Stimulated activated CD8-positive, alpha-beta memory T cell treated with anti-CD3 and anti-CD28 coated beads, Interleukin-7, amount 100 ng/mL, for 24 hours (primary cell): ENCODE measurements at places on chromosomes 2 and 18.

DNA sequence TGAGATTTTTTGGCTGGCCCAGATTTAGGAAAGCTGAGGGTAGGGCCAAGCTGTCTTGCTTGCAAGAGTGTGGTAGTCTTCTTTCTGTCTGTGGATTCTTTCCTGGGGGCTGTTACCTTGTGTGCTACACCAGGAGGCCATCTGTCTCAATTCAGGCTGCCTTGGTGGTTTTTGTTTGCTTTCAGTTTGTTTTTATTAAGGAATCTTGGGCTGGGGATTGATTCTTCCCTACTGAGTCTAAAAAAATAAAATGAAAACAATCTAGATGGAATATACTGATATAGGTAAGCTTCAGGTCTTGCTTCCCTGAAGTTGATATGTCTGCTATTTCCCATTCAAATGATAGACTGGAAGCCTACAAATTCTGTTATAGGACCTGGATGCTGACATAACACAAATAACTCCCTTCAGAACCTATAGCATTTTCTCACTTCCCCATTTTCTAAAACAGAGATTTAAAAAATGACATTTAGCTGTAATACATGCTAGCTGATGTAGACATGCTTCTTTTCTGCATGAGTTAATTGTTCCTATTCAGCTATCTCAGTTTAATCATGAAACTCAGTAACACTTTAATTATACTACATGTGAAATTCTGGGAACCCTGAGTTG, 5.3 kb downstream of the LHCGR start:
- DNase-seq = no peak

- DNase-seq = no peak
Observed at GRCh38 chr2:26989156-26989555, 18.7 kb downstream of the MAPRE3 start.

GRCh38 chr2:120018549-120018948, 5.7 kb downstream of the EPB41L5 start:
- DNase-seq = no peak

- DNase-seq = no peak
Observed at GRCh38 chr2:10266133-10266620, 36.5 kb upstream of the HPCAL1 start.

- DNase-seq = no peak
Observed at GRCh38 chr2:190841707-190842505, 38.7 kb upstream of the GLS start.

GRCh38 chr2:40394597-40394996, 57.3 kb downstream of the SLC8A1 start:
- DNase-seq = no peak

DNA sequence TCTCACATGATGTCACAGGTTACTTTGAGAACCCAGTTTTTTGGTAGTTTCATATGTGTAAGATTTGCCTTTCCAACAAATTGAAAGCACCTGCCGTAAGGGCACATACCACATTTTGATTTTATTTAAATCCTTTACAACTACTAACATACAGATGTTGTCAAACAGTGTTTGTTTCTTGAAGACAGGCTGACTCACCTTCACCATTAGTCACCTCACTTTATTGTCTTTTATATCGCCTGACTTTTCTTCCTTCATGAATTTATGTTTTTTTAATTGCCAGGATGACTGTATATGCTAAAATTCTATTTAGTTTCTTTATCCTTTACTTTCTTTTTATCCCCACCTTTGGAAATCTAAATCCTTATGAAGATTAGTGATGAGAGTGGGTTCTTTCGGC, 886.7 kb downstream of the SUCLG1 start:
- no peak for DNase-seq

- no peak for DNase-seq
Observed at GRCh38 chr18:28995319-28995718, 818.4 kb upstream of the CDH2 start.

GRCh38 chr2:201404699-201405280, 46.5 kb downstream of the TRAK2 start:
- DNase-seq = no peak

GRCh38 chr18:42048158-42048557, 93.1 kb downstream of the PIK3C3 start:
- no peak for DNase-seq

GRCh38 chr2:231604101-231604684, 11.5 kb downstream of the TEX44 start:
- DNase-seq = no peak

DNA sequence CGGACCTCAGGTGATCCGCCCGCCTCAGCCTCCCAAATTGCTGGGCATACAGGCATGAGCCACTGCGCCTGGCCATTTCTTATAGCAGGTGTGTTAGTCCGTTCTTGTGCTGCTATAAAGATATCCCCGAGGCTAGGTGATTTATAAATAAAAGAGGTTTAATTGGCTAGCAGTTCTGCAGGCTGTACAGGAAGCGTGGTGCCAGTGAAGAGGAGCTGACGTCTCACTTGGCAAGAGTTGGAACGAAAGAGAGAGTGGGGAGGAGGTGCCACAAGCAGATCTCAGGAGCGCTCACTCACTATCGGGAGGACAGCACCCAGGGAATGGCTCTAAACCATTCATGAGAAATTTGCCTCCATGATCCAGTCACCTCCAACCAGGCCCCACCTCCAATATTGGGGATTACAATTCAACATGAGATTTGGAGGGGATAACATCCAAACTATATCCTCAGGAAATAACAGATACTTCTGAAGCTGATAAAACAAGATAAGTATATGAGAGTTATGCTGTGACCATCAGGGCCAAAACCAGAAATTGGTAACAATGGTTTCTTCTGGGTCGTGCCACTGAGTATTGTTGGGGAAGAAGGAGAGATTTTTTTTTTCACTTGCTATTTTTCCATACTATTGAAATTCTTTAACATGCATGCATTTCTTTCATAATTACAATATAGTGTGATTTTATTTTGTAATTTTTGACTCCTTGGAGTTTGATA, 7.4 kb upstream of the RMC1 start:
- DNase-seq = no peak

GRCh38 chr18:52237551-52237950, 102.4 kb upstream of the DCC start:
- DNase-seq = no peak

GRCh38 chr2:119082821-119083400, 75.6 kb downstream of the C1QL2 start:
- no peak for DNase-seq

- DNase-seq = no peak
Observed at GRCh38 chr2:224638301-224638823, 53.2 kb upstream of the CUL3 start.

GRCh38 chr18:26268454-26268853, 42.2 kb downstream of the TAF4B start:
- no peak for DNase-seq

GRCh38 chr18:74316257-74317170, 875 bp downstream of the C18orf63 start:
- DNase-seq = no peak

GRCh38 chr18:71020342-71021029, 731.6 kb downstream of the SOCS6 start:
- DNase-seq = no peak

DNA sequence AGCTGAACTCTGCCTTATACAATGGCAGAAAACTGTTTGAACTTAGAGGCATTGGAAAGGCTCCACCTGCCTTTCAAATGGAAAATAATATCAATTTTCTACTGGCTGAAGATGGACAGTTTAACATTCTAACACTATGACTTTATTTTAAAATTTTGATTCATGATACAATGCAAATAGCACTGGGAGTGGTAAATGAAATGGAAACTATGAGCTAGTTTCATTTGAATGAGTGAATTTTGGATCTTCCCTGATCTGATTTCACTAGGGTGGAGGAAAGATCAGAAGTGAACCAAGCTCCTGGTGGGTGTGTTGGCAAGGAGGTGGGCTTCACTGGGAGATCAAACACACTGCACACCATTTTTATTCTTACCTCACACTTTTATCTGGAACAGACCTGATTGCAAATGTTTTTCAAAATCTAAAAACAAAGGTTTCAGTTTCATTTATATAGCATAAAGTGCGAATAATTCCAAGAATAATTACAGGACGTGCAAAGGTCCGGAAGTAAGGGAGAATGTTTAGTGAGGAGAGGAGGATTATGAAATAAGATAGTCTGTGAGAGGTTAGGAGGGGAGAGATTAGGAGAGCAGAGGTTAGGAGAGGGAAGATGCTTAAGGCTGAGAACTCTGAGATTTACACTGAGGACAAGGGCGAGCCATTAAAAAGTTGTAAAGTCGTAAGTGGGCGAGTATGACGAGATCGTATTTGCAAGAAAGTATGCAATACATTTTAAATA, 18.6 kb upstream of the MBP start:
- DNase-seq = no peak

DNA sequence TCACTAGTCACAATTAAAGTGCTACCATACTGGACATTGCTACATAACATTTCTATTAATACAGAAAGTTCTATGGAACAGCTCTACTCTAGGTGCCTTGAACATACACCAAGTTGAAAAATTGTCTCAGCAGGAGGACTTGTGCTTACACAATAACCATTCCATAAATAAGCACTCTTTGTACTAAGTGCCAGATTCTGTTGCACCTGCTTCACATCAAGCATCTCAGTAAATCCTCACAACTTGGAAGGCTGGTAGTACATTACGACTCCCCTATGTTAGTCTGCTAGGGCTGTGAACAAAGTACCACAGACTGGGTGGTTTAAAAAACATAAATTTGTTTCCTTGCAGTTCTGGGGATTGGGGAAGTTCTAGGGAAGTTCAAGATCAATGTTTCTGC, 296.9 kb upstream of the NCKAP5 start:
- no peak for DNase-seq

DNA sequence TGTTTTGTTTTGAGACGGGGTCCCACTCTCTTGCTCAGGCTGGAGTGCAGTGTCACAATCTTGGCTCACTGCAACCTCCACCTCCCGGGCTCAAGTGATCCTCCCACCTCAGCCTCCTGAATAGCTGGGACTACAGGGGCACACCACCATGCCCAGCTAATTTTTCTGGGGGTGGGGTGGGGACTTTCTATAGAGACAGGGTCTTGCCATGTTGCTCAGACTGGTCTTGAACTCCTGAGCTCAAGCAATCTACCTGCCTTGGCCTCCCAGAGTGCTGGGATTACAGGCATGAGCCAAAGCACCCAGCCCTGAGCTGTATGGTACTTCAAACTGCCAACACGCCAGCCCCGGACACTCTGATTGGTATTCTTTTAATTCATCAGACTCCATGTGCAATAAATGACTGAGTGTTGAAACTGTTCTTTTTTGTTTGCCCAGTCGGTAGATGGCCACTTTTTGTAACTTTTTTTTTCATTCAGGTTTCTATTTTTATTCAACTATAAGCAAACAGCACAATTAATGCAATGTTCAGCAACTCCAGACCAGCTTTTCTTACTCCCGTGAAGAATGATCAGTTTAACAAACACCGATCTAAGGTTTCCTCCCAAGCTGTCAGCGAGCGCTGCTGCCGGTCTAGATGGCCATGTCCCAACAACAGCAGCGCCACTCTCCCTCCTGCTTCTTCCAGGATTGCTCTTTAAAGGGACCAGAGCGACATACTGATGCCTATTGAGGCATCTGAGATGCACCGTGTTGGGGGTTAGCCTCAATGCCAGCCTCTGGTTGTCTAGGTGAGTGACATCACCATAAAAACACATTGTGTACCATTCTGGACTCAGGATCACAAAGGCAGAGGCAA, 12.5 kb upstream of the TGOLN2 start:
- no peak for DNase-seq

GRCh38 chr2:232395586-232395985, 11.1 kb upstream of the ALPG start:
- no peak for DNase-seq

GRCh38 chr2:216501854-216502253, 3.2 kb downstream of the RPL37A start:
- DNase-seq = no peak

GRCh38 chr2:23679044-23679443, 247.9 kb downstream of the ATAD2B start:
- DNase-seq = no peak

DNA sequence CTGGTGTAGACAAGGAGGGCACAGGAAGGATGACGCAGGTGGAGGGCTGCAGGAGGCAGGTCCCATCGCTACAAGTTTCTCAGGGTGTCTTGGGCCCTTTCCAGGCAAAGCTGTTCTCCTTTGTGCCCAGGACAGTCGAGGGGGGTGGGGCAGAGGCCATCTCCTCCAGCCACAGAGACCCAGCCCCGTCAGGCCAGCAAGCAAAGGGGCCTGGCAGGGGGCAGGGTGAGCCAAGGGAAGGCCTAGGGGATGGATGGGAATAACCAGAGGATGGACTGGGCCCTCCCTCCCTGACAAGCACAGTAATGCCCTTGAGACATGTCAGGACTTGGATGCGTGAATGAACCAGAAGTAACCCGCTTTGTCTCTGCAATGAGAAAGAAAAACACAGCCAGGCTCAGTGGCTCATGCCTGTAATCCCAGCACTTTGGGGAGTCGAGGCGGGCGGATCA, 6.3 kb downstream of the TCF23 start:
- DNase-seq = no peak

- no peak for DNase-seq
Observed at GRCh38 chr18:44736664-44737380, 56.1 kb downstream of the SETBP1 start.

GRCh38 chr18:62183578-62184195, 3.2 kb downstream of the PIGN start:
- DNase-seq = no peak

- no peak for DNase-seq
Observed at GRCh38 chr18:77079954-77080682, 52.5 kb downstream of the MBP start.

- no peak for DNase-seq
Observed at GRCh38 chr2:214484239-214484638, 73.4 kb downstream of the VWC2L start.

- no peak for DNase-seq
Observed at GRCh38 chr18:3281456-3282400, 19.8 kb downstream of the MYL12B start.

DNA sequence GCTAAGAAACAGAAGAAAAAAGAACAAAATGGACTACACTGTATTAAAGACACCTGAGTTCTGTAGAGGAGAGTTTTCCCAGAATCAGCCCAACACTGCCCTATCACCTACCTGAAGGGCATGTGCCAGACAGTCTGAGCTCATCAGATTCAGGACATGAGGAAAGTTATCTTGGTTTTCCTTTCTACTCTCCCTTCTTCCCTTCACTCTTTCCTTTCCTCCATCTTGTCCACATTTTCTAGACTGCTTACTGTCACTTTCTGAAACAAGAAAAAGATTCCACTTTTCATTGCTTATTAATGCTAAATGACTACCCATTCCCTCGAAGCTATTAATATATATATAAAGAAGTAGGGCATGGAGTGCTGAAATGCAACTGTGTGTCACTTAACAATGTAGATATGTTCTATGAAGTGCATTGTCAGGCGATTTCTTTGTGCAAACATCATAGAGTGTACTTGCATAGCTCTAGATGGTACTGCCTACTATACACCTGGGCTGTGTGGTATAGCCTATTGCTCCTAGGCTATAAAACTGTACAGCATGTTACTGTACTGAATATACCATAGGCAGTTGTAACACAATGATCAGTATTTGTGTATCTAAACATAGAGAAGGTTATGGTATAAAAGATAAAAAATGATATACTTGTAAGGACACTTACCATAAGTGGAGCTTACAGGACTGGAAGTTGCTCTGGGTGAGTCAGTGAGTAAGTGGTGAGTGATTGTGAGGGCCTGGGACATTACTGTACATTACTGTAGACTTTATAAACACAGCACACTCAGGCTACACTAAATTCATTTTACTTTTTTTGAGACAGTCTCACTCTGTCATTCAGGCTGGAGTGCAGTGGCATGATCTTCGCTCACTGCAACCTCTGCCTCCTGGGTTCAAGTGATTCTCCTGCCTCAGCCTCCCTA, 145.5 kb upstream of the ITGA6 start:
- no peak for DNase-seq

- no peak for DNase-seq
Observed at GRCh38 chr2:169071455-169071854, 2.1 kb downstream of the DHRS9 start.
